ENCODE measurements at places on chromosomes 2 and 18.

GRCh38 chr2:235087832-235088495 lies 136.1 kb downstream of the SH3BP4 start:
- DNase-seq, result no peak

DNA sequence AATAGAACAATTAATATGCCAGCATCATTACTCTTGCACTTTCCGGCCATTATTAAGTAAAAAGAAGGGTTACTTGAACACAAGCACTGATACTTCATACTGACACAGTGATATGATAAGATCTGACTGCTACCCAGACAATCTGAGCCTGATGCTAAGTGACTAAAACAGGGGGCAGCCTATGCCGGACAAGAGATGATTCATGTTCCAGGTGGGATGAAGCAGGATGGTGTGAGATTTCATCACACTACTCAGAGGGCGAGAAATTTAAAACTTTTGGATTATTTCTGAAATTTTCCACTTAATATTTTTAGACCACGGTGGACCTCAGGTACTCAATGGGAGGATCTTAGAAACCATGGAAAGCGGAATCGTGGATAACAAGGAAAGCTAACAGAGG lies 61.7 kb downstream of the LIPG start:
- DNase-seq, result no peak

GRCh38 chr18:28439870-28440269 lies 262.9 kb upstream of the CDH2 start:
- no peak for DNase-seq

GRCh38 chr18:61549889-61550288 lies 216.7 kb downstream of the CDH20 start:
- no peak for DNase-seq

DNA sequence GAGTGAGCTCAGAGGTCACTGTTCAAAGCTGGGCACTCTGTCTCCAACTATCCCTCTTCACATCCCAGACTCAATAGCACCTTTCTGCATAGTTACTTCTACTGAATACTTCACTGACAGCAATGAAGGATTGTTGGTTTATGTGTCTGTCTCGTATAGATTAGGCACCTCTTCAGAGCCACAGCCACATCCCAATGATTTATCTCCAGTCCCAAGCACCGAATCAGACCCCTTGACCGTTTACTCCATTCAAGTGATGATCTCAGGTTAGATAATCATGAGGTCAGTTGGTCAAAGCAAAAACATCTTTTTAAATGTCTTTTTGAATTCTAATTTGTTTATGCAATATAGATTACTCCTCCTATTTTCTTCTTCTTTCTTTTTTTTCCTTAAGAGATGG lies 14.7 kb downstream of the NEDD4L start:
- DNase-seq, result no peak

- no peak for DNase-seq
Measured at GRCh38 chr18:21452276-21452780, 148.2 kb downstream of the ESCO1 start.

GRCh38 chr2:195819276-195819675 lies 162.2 kb downstream of the SLC39A10 start:
- no peak for DNase-seq

DNA sequence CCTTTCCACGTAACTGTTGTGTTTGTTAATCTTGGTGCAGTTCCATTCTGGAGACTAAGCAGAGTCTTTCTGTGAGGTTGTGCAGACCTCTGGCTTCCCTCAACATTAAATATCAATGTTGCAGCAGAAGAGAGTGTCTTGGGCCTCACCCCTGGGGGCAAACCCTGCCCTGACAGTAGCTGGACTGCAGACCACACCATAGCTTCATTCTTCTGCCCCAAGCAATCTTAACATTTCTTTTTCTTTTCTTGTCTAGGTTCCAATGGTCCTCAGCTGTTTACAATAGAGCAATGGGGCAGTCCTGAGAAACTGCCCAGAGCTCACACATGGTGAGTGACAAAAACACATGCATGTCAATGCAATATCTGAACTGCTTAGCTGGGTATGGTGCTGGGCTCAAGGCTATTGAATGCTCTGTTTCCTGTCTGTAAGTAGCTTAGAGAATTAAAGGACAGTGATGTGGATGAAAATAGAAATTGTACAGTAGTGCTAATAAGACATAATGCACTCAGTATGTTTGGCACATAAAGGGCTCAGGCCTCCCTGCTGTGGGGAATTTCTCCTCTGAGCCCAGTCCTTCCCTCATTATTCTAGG lies 237.6 kb downstream of the ALPK2 start:
- DNase-seq, result no peak

GRCh38 chr2:40470822-40471813 lies 19.2 kb upstream of the SLC8A1 start:
- DNase-seq, result no peak

- DNase-seq, result no peak
Measured at GRCh38 chr2:98507461-98507860, 62.8 kb downstream of the INPP4A start.

- no peak for DNase-seq
Measured at GRCh38 chr2:5908071-5908470, 215.9 kb downstream of the SOX11 start.

DNA sequence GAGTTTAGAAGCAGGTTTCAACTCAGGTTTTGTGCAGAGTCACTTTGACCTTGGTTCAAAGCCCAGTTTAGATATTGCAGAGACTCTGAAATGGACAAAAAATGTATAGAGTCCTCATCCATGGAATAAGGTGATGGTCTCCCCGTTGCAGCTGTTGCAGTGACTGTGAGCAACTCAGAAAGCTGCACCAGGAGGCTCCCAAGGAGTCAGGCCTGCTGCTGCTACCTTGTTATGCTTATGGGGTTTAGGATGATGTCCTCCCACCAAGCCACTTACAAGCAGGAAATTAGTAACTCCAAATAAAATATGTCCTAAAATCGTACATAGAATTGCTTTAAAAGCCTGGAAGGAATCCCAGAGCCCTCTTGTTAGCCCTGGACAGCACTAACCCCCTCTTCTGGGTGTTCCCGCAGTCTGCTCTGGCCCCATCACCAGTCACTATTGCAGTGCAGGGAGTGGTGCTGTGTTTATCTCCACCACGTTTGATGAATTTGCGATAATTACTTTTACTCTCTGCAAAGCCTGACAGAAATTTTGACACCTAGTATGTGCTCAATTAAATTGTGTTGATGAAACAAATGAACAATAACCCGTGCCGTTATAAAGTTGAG lies 189.0 kb downstream of the CNTNAP5 start:
- no peak for DNase-seq

GRCh38 chr2:151161821-151162551 lies 99.7 kb downstream of the RBM43 start:
- no peak for DNase-seq

DNA sequence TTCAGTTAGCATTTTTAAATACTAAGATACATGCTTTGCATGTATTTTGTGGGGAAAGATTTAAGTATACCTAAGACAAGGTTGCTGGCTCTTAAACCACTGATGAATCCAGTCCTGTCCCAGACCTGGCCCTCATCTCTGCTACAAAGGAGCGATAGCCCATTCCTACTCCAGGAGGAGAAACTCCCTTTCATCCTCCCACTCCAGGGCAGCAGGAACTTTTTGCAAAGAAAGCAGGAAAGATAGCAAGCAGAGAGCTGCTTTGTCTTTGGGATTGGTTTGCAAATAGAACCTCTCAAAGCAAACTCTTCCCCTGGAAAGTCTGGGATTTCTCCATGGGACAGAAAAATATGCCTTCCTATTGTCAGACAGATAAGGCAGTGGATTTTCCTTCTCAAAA lies 43.6 kb upstream of the COPS8 start:
- no peak for DNase-seq

DNA sequence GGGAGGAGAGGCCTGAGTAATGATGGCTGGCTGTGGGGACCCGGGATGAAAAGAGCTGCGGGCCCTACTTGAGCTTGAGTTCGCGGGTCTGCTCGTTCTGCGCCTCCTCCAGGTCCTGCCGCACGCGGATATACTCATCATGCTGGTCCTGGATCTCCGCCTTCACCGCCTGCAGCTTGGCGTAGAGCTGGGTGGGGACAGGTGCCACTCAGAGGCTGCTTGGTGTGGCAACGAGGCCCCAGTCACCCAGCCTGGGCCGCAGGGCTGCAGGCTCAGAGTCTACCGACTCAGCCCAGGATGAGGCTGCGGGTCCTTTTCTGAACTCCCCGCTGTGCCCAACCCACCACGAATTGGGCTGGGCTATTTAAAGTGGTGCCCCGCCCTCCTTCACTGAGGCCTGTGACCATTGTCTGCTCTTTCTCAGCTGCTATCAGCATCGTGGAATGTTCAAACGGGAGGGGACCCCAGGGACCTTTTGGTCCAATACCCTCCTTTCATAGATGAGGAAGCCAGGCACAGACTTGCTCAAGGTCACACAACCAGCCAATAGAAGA lies 28.0 kb downstream of the KIF3C start:
- no peak for DNase-seq

GRCh38 chr2:159484532-159484931 lies 131.8 kb downstream of the BAZ2B start:
- DNase-seq, result no peak

DNA sequence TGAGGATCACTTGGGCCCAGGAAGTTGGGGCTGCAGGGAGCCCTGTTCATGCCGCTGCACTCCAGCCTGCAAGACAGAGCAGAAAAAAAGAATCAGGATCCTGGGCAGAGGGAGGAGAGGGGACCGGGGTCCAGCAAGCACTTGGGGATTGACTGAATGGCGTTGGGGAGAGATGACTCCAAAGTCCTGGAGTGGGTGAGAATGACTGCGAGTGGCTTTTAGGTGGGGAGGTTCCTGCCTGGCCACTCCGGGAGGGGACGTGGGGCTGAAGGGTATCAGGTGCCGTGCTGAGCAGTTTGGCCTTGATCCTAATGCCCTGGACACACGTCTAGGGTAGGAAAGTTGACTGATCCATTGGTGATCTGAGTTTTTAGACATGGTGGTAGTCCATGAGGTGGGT lies 3.5 kb upstream of the NFATC1 start:
- DNase-seq, result no peak

GRCh38 chr2:172461591-172462372 lies 34.4 kb downstream of the ITGA6 start:
- no peak for DNase-seq

DNA sequence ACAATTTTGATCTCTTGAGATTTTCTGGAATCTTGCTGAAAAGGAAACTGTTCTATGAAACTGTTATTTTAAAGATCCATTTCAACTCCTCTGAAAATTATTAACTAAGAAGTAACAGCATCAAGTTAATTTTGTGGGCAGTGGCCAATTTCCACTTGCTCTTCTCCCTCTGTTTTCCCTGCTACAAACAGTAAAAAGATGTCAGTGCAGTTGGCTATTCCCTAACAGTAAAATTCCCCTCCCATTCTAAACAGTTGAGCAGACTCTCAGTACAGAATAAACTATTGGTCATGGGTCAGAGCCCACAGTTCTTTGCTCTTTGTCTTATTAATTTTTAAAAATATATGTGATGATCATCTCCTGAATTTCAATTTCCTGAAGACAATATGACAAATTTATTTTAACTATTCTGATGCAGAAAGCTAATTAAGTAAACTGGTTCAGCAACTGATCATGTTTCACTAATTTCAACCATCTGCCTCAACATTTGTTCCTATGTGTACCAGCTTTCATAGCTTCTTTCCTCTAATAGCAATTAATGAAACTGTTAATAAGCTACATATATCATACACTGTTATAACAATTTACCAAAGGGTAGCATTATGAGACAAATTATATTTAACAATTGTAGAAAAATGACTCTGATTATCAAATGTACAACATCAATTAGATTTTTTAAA lies 41.1 kb upstream of the GALNT5 start:
- no peak for DNase-seq

DNA sequence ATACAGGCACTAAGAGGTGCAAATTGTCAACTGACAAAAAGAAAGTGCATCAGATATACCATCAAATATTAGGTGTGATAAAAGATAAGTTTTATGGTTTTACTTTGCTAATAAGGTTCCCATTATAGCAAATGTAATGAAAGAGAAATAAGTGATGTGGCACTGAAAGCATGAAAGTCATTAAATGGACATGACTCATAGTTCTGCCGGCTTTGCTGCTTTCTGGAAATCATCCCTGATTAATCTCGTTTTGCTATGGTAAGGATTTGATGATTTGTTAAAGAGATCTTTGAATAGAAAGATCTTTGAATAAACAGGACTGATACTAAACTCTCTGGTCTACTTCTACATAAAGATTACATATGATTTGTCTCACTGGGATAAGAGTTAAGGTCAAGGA lies 72.7 kb downstream of the CLIP4 start:
- no peak for DNase-seq

DNA sequence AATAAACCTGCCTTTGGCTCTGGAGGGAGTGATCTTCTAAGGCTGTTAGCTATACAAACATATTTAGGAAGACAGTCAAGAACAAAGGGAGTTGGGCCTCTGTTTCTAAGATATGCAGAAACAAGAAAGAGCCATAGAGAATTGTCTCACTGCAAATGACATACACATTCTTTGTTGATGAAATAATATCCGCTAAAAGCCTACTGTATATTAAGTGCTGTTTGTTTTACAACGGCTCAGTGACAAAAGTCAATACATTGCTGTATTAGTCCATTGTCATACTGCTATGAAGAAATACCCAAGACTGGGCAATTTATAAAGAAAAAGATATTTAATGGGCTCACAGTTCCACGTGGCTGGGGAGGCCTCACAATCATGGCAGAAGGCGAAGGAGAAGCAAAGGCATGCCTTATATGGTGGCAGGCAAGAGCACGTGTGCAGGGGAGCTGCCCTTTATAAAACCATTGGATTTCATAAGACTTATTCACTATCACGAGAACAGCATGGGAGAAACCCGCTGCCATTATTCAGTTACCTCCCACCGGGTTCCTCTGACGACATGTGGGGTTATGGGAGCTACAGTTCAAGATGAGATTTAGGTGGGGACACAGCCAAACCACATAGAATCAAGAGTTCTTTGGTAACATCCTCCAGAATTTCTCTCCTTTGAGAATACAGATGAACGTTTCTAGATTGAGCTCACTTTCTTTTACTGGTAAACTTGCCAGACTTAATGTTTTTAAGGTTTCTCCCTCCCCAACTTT lies 157.8 kb downstream of the PIK3C3 start:
- no peak for DNase-seq

DNA sequence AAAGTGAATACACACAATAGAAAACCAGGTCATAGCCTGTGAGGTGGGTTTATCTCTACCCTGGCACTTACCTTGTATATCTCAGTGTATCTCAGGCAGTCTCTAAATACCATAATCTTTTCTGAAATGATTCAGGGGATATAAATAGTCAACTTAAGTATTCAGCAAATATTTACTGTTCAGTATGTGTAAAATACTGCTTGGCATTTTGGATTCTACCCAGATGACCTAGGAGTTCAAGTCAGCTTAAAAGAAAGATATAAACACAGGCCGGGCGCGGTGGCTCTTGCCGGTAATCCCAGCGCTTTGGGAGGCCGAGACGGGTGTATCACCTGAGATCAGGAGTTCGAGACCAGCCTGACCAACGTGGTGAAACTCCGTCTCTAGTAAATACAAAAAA lies 23.8 kb downstream of the GRHL1 start:
- no peak for DNase-seq

GRCh38 chr2:195520671-195521155 lies 136.3 kb upstream of the SLC39A10 start:
- DNase-seq, result peak; percentile 69

- no peak for DNase-seq
Measured at GRCh38 chr2:204545861-204546735, 823 bp downstream of the PARD3B start.

- DNase-seq, result no peak
Measured at GRCh38 chr2:6535572-6535971, 330.1 kb downstream of the CMPK2 start.

GRCh38 chr2:26735097-26735496 lies 29.0 kb upstream of the SLC35F6 start:
- peak; percentile 86 for DNase-seq

GRCh38 chr2:234954551-234954992 lies 2.8 kb downstream of the SH3BP4 start:
- no peak for DNase-seq

- DNase-seq, result no peak
Measured at GRCh38 chr18:26133652-26134051, at the start of gene PSMA8. Gene PSMA8 (plus strand): TSS chr18:26133869. CDS start chr18:26133966, 97 bp downstream.

Measured in H54 (cell line).